ENCODE measurements at places on chromosomes 2 and 18.

- peak; percentile 58 for DNase-seq
Observed at GRCh38 chr2:105454801-105455485, 56.1 kb upstream of the FHL2 start.

DNA sequence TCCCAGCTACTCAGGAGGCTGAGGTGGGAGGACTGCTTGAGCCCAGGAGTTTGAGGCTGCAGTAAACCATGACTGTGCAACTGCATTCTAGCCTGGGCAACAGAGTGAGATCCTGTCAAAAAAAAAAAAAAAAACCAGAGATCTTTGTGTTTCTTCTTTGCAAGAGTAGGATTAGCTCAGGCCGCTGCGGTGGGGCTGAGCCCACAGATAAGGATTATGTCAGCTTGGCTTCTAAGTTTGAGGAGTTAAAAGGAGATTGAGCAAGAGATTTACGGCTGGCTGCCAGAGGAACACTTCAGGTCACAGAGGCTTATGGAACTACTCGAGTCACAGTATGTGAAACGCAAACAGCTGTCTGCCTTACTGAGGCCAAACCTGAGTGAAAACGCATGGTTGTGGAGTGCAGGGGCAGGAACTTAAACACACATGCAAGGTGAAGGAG lies 146.7 kb upstream of the L3MBTL4 start:
- peak; percentile 94 for DNase-seq

- peak; percentile 86 for DNase-seq
Observed at GRCh38 chr2:25030702-25031101, 11.2 kb upstream of the EFR3B start.

DNA sequence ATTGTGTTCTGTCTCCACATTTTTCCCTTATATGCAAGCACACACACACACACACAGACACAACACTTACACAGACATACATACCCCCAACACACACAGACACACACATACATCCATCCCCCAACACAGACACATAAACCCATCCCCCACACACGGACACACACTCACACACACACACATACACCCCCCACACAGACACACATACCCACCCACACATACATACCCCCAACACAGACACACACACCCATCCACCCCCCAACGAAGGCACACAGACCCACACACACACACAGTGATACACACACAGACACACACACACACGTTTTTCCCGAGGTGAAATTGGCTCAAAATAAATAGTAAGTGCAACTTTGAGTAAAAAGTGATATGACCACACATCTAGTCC lies 41.6 kb upstream of the CUL3 start:
- no peak for DNase-seq

- no peak for DNase-seq
Observed at GRCh38 chr2:170436077-170436943, 258.4 kb downstream of the MYO3B start.

- no peak for DNase-seq
Observed at GRCh38 chr2:133828913-133829312, 260.6 kb upstream of the NCKAP5 start.

DNA sequence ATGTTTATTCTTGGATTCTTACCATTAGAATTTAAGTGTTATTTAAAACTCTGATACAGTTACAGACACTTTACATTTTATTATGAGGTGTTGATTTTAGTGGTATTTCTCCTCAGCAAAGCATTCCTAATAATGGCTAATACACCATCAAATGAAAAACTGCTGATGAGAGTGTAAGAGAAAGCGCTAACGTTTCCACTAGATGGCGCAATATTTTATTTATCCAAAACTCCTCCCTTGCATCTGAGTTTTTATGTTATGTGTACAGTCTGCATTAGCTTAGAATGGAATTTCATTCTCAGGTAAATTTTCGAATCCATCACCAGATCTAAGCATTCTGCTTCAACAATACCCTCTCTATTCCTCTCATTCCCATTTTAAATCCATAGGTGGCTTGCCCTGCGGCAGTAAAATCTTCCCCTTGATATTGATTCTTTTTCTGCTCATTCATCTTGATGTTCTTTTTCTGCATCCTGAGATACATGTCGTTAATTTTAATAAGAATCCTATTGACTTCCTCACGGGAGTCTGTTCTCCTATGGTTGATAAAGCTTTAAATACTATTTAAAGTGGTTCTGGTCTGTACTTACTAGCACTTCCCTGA lies 53.9 kb downstream of the PRKRA start:
- DNase-seq, result peak; percentile 31
